ENCODE measurements at places on chromosomes 7 and 10.

GRCh38 chr10:42974693-42975002 lies 102.2 kb upstream of the RET start:
- no peak for DNase-seq

GRCh38 chr7:107269790-107270189 lies 101.0 kb downstream of the HBP1 start:
- no peak for DNase-seq

GRCh38 chr7:130276796-130277762 lies 10.4 kb downstream of the CPA2 start:
- DNase-seq: no peak

- no peak for DNase-seq
Observed at GRCh38 chr7:10708447-10708846, 265.2 kb upstream of the PHF14 start.

GRCh38 chr7:45881759-45882464 lies 6.4 kb upstream of the IGFBP1 start:
- DNase-seq: no peak

GRCh38 chr7:49261928-49262327 lies 337.6 kb downstream of the CDC14C start:
- no peak for DNase-seq

- DNase-seq: no peak
Observed at GRCh38 chr10:32153931-32154330, 97.7 kb upstream of the KIF5B start.

DNA sequence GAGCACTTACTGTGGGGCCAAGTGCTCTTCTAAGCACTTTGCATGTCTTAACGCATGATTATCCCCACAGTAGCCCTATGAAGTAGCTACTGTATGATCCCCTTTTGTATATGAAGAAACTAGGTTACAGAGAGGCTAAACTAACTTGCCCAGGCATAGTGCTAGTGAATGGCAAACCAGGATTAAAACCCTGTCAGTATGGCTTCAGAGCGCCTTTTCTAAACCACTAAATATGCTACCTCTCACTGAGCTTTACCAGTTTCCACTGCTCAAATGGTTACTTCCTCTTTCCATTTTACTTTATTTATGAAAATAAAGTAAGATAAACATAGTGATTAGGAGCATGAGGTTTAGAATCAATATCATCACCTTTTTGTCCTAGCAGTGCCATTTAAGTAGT lies 73.6 kb downstream of the PODXL start:
- DNase-seq: no peak

- peak; percentile 2 for DNase-seq
Observed at GRCh38 chr10:3754727-3755439, 30.1 kb downstream of the KLF6 start.

GRCh38 chr7:41224063-41224763 lies 478.7 kb downstream of the INHBA start:
- no peak for DNase-seq

DNA sequence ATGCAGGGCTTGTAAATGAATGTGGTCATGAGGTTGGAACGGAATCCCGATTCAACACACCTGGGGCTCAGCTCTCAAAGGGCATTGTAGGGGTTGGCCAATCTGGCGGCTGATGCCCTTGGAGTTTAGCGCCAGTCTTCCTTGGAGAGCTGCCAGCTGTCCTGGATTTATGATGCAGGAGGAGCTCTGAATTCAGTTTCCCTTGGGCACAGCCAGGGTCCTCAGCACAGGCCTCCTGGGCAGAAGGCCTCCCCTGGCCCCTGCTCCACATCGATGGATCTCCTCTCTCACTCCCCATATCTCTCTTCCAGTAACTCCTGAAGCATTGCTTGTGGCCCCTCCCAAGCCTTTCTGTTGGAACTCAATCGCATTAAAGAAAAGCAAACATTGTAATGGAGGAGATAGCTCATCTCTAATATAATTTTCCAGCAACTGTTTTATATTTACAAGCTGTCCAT lies 985 bp upstream of the CYTH3 start:
- no peak for DNase-seq

- no peak for DNase-seq
Observed at GRCh38 chr7:2872296-2872874, 28.3 kb upstream of the GNA12 start.

DNA sequence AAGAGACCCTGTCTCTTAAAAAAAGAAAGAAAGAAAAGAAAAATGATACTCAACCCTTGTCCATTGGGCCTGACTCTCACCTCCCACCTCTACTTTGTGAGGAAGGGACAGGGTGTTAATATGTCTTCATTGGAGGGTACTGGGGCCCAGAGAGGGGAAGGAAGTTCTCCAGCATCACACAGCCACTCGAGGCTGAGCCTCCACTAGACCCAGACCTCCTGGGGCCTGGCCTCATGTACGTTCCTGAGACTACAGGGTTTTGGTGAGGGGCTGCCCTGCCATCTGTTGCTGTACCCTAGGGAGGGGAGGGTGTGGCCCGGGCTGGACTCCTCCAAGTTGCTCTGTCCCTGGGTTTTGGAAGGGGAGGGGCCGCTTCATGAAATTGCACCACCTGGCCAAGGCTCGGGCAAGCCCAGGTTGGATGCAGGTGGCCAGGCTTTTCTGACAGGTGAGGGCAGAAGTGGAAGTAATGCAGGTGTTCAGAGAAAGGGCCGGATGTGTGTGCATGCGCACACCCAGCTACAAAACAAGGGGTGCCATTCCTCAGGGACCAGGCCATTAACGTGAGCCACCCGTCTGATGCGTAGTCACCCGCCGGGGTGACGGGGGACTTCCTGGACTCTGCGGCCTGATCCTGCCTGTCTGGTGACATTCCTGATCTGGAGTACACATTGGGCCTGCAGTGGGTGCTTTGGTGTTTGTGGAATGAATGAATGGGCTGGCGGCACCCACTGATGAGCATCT lies 21.7 kb downstream of the GTF2IRD1 start:
- no peak for DNase-seq

- no peak for DNase-seq
Observed at GRCh38 chr10:110368002-110368401, 63.3 kb upstream of the SMNDC1 start.

DNA sequence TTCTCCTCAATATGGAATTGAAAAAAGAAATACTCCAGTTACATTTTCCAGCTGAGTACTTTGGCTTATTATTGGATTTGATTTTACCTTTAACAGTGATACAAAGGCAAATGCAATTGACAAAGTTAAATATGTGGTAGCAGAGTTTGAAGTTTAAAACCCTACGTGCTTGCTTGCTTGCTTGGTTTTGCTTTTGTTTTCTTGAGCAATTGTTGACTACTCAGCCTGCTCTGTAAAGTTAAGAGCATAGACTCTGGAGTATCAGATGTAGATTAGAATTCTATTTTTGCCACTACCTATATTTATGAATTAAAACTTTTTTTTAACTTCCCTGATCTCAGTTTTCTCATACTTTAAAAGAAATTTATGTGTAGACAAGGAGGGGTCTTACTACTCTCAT lies 51.4 kb downstream of the PCDH15 start:
- DNase-seq: no peak

GRCh38 chr10:89810908-89811525 lies 109.6 kb downstream of the KIF20B start:
- no peak for DNase-seq

- no peak for DNase-seq
Observed at GRCh38 chr7:73799282-73800141, 29.4 kb upstream of the CLDN3 start.

- DNase-seq: no peak
Observed at GRCh38 chr7:139108266-139109187, 993 bp downstream of the ZC3HAV1 start.

DNA sequence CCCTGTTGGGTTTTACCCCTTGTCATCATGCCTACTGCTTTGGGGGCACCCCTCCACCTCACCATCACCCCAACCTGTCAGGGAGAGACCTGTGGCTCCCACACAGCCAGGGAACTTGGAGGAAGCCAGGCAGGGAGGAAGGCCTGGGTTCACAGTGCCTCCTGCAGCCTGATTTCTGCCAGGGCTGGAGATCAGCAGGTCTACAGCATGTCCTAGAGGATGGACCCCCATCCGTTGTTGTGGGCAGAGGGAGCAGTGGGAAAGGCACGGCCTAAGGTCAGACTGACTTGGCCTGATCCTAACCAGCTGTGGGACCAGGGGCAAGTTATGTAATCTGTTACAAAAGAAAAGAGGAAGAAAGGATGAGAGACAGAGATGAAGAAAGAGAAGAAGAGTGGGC lies 28.2 kb downstream of the ZCCHC24 start:
- DNase-seq: no peak

GRCh38 chr7:155003092-155003375 lies at the start of gene PAXIP1:
TSS of gene PAXIP1 (minus strand) at chr7:155003124. CDS start at chr7:155002929, 195 bp downstream.
- no peak for DNase-seq

DNA sequence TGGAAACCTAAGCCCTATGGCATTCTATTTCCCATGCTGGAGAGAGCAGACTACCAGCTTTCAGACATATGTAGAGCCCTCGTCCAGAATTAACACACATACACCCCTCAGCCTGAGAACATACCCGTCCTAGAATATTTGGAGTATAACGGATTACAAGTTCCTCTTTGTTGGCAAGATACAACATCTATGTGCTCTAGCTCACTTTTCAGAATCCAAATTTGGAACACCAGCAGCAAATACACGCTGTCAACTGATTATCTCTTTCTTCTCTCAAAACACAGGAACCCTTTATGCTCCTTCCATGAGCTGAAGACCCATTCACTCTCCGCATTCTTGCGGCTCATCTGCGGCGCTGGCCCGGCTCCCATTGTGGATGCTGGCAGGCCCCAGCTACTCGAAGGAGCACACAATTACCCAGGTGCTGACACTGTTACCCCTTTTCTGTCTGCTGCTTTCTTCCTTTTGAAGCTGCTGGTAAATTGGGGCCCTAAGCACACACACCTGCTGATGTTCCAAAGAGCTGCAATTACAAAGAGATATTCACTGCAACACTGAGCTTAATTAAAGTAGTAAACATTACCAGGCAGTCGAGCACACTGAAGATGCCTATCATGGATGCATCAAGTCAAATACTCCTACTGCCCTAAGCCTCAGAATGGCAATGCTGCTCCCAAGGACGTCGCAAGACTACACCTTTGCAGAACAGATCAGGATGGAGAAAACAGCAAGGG lies 70.0 kb downstream of the VOPP1 start:
- DNase-seq: no peak

- no peak for DNase-seq
Observed at GRCh38 chr10:23198610-23198939, 6.5 kb downstream of the PTF1A start.

DNA sequence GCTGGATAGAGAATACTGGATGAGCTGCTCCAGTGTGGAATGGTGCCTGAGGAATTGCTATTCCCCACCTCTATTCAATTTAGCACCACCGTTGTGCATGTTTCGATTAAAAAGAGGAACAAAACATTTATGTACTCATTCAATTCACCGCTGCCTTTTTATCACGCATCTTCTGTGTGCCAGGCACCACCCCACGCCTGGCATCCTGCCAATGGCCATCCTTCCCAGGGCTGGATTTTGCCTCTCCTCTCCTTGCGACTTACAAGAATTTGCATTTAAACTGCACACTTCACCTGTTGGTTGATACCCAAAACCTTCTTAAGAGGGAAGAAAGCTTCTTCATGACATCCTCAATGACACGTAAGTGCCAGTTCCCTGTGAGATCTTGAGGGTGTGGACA lies 110.2 kb upstream of the DPP6 start:
- no peak for DNase-seq

GRCh38 chr7:121330053-121330833 lies 1.4 kb downstream of the WNT16 start:
- no peak for DNase-seq

- no peak for DNase-seq
Observed at GRCh38 chr7:98722402-98722801, 105.3 kb downstream of the NPTX2 start.

DNA sequence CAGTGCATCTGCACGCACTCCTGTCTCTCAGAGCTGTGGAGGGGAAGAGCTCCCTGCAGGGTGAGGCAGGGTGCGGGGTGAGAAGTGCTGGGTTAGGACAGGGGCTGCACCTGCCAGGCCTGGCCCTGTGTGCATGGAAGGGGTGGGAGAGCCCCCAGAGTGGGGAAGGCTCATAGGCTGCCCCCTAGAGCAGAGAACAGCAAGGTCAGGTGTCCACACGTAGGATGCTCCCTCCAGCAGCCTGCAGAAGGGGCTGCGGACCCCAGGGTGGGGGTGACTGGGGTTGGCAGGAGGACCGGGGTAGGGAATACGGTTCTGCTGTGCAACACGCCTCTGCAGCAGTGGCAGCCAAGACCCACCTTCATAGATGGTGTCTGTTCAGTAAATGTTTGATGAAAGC lies 208.6 kb downstream of the PTPRN2 start:
- DNase-seq: no peak

DNA sequence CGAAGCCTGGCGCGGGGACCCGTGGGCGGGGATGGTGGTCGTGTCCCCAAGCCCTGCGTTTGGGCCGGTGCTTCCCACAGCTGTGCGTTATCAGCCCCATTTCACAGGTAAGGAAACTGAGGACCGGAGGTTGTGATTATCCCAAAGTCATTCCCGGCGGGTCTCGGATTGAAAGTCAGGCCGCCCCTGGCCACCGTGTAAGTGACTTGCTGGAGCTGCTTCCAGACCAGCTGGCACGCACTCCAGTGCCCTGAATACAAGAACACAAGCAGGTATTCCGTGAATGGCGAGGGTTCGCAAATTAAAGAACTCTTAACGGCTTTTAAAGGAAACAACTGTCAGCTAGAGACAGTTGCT lies 675 bp upstream of the ATE1 start:
- DNase-seq: peak; percentile 13

- no peak for DNase-seq
Observed at GRCh38 chr10:7033031-7033430, 377.8 kb downstream of the SFMBT2 start.

GRCh38 chr10:77857272-77857671 lies 69.3 kb downstream of the DLG5 start:
- no peak for DNase-seq

DNA sequence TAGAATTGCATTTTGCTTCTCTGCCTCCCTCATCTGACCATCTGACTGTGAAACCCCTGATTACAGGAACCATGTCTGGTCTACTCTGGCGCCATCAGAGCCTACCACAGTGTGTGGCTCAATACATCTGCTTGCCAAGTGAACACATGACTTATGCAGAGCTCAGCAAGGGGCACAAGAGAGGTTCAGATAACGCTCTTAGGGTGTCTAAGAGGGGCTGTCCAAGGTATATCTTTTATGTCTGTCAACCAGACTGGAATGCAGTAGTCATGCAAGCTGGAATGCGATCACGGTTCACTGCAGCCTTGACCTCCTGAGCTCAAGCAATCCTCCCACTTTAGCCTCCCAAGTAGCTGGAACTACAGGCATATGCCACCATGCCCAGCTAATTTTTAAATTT lies 10.3 kb upstream of the RRP12 start:
- DNase-seq: no peak

DNA sequence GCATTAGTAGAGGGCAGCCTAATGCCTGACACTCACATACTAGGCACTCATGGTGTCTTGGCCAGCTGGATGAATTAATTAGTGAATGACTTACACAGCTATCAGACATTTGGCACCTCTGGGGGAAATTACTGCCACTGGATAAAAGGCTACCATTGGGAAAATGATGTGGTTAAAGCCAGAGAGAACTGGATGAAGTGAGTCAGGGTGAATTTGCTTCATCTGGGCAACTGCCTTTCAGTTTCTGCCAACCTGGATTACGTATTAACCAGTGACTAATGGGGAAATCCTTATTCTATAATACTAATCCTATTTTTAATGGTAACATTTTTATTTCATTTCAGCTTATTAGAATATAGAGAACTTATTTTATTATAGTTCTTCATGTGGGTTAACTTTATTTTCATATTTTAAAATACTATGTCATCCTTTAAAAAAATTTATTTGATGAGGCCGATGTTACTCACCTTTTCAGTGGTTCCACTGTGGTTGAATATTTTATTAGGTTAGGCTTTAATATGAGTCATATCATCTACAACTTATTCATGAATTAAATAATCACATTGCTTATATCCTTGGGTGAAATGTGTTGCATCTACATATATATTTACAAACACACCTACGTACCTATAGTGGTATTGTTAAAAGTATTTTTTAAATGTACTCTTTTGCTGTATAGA lies 85.6 kb upstream of the CAPZA2 start:
- no peak for DNase-seq

Measured in activated CD4-positive, alpha-beta T cell treated with anti-CD3 and anti-CD28 coated beads, Interleukin-2, amount 10 ng/mL, durations not matched to agents 7 days and 5 days (primary cell).